ENCODE measurements at places on chromosomes 11 and 22.

- peak; percentile 67 for DNase-seq
Observed at GRCh38 chr11:45771193-45771565, 33.8 kb upstream of the SLC35C1 start.

DNA sequence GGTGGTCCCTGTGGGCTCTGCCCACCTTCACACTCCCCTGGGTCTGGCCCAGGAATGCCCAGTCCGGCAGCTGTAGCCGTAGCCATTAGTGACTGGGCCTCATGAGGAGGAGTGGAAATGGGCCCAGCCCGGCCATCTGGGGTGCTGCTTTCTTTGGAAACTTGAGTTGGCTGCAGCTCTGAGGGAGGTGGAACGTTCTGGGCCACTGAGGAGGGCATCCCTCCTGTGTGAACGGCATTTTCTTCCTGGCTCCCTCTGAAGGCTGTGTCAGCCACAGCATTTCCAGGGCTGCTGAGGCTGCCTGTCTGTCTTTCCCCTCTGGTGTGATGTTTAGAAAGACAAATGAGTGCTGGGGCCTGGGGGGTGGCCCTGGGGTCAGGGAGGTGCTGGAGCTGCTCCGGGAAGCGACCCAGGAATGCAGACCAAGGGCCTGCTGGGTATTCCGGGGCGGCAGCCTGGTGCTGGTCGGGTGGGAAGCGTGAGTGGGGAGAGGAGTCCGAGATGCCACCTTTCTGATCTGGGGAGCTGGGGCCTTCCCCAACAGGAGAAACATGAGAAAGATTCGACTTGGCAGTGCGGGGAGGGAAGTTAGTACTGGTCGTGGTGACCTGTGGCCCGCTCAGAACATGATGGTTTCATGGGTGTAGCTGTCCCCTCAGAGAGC, 27.1 kb downstream of the PTDSS2 start:
- no peak for DNase-seq

DNA sequence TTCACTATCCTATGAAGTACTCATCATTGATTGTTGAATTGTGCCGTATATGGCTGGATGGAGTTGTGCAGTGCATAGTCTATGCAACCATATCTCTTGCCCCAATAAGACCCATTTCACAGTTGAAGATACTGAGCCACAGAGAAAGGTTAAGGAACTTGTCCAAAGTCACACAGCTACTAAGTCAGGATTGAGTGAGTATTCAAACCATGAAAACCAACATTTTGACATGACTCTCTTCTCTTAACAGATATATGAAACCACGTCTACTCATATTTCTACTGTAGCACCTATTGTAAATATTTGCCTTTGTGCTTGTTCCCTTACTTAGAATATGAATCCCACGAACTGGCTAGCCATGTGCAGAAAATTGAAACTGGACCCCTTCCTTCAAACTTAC, 58.1 kb downstream of the MAML2 start:
- DNase-seq = no peak

DNA sequence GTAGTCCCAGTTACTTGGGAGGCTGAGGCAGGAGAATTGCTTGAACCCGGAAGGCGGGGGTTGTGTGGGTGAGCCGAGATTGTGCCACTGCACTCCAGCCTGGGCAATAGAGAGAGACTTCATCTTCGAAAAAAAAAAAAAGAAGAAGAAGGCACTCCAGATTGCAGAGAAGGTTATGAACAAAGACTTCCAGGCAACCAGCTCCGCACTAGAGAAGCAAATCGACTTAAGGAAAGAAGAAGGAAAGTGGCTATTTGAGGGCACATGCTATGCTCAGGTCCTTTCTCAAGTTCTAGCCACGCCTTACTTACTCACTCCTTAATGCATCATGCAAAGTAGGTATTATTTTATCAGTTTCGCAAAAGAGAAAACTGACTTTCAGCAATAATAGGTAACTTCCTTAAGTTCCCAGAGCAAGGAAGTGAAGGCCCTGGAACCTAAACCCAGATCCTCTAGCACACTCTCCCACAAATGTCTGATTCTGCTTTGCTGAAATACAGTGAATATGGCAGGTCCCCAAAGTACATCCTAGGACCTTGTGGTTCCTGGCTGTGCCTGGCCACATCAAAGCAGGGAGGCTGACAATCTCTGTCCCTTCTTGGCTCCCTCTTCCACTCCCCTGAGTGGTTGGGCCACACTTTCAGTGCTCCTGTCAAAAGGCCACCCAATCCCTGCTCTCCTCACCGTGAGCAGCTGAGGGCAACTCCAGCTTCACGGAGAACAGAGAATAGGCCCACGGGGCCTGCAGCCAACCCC, 14.2 kb downstream of the CD3E start:
- DNase-seq = no peak

DNA sequence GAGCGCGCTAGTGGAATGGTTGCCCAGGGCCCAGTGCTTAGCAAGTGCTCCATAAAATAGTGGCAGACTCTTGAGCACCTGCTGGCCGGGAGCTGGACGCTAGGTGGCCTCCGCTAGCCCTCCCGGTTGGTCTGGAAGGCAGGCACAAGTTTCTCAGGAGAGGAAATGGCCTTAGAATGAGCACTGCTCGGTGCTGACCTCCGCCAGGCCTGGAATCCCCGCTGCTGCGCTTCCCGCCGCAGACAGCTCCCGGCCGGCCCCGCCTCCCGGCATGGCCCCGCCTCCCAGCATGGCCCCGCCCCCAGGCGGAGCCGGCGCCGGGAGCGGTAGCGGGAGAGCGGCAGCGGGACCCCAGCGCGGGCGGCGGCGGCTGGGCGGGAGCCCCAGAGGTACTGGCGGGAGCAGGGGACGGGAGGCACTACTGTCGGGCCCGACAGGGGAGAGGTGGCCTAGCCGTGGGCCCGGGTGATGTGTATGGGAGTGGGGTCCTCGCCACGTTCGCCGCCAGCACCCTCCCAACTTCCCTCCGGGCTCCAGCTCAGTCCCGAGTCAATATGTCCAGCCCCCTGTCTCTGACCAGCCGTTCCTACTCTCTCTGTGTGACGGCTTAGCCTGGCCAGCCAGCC, at the start of gene SIPA1:
Gene SIPA1 (plus strand): TSS at position 308 of the 626 bp plus-strand sequence. CDS start 2,821 bp downstream, outside the sequence.
- peak; percentile 82 for DNase-seq

- peak; percentile 87 for DNase-seq
Observed at GRCh38 chr11:133064152-133064877, 468.0 kb downstream of the OPCML start.

DNA sequence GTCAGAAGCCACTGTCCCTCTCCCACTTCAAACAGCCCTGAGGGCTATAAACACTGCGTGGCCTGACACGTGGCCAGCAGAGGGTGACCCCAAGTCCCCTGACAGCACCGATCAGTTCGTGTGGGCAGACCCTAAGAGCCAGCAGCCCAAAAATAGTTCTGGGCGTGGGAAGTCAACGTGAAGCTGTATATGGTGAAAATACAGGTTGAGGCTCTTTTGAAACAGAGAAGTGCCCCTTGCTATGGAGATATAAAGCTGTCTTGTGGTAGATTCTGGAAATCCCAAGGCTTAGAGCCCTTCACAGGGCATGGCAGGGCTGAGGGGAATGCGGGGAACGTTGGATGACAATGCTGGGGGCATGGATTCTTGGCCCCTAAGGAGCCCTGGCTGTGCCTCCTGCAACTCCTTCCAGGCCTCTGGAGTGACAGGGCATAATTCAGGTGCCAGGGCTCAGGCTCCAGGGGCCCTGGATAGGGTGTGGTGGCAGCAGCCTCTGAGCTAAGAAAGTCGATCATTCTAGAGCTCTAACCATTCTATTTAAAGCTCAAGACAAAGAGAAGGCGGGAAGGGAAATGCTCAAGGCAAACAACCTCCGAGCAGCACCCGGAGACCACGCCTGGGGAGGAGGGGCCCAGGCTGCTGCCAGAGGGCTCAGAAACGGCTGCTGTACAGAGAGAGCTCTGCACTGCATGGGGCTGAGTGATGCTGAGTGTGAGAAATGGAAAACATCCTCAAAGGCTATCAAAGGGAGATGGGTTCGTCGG, 60.4 kb upstream of the CD5 start:
- peak; percentile 80 for DNase-seq

DNA sequence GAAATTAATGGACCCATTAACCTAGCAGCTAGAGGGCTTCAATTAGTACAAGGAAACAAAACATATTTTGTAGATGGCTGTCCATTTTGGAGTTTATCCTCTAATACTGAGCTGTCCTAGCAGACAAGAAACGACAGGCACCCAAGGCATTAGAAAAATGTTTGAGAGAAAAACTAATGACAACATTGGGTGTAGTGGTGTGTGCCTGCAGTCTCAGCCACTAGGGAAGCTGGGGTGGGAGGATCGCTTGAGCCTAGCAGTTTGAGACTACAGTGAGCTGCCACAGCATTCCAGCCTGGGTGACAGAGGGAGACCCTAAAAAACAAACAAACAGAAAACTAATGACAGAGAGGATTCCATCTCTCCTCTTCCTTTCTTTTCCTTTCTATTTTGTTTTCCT, 1.5 kb downstream of the A4GALT start:
- DNase-seq = no peak

GRCh38 chr11:17014833-17015626, 816 bp upstream of the PLEKHA7 start:
- DNase-seq = no peak

DNA sequence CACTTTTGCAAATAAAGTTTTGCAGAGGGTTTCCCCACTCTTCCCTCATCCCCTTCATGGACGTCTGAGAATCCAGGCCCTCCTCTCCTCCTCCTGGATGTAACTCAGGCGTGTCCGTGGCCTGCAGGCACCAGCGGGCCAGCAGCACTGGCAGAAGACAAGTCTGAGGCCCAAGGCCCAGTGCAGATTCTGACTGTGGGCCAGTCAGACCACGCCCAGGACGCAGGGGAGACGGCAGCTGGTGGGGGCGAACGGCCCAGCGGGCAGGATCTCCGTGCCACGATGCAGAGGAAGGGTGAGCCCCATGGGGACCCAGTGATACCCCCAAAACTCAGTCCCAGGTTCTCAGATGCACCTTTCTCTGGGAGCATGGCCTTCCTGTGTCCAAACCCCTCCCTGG, 14.4 kb downstream of the TUB start:
- no peak for DNase-seq

DNA sequence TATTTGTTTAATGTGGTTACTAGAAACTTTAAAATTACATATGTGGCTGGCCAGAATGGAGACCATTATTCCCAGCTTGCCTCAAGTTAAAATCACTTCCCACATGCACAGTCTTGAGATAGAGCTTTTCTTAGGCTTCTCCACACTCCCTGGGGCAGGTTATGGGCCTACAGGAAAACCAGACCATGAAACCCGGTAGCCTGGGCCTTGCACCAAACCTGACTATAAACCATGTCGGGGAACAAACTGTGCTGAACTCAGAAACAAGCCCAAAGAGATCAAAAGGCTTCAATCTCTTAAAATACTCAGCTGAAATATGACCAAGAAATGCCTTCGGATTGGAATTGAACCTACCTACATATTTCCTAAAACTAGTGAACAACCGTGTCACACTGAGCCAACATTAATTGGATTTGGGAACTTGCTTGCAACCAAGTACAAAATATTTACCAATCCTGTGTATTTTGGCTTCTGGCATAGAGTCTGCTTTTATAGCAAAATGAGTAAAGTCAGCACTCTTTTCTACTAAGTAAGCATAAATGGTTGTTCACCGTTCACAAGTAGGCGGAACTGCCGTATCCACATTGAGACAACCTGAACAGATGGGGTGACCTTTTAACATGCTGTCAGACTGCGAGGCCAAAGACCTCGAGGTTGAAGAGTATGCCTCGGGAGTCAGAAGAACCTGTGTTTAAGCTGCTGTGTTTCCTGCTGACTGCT, 199.5 kb downstream of the FAM76B start:
- DNase-seq = no peak
